Non-pigmented ciliary epithelial cell (primary cell): ENCODE measurements at places on chromosomes 6 and 20.

GRCh38 chr20:58405504-58406291 lies 16.7 kb downstream of the VAPB start:
- no peak for DNase-seq

DNA sequence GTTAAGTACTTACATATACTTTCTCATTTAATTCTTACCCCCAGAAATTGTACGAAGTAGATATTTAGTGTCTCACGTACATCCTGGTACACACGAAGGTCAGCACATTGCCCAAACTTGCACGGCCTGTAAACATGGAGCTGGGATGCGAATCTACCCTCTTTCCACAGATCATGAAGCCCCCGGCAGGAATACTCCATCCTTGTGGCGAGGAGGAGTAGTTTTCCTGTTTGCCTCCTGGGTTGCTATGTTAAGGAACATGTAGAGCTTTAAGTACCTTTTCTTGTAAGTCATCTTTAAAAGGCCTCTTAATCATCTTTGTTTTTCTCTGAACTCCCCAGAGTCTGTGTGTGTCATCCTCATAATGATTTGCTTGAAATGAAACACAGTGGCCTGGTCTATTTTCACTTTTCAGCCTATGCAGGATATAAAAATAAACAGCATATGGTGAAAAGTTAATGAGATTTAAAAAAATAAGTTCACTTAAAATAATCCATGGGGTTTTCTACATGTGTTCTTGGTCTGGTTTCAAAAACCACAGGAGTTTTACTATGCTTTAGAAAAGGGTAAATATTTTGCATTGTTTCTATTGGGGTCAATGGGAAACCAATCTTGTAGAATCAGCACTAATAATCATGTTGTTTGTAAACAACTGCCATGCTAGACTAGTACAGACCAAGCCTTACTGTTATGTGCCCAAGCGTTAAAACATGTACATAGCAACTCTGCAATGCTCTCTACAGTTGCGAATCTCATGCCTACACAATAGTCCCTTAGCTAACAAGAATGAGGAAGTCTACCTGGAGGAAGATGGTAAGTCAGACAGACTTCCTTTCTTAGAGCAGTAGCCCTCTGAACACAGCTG lies 9.3 kb upstream of the ARID1B start:
- DNase-seq: no peak

DNA sequence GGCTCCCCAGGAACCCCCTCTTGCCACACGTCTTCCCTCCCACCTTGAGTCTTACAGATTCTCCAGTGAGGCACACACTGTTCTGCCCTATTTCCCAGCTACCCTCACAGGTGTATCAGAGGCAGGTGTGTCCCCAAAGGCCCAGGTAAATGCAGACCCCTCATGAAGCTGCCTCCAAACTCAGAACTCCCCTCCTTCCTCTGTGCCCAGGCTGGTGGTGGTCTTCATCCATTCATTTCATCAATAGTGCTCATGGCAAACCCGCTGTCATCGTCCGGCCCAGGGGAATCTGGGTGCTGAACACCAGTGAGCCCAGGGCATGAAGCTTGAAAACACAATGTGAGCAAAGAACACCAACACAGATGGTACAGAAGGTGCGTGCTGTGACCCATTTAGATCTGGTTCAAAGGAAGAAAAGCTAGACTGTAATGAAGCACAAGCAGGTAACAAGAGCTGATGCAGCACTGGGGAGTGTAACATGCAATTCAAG lies 213.1 kb downstream of the SYNDIG1 start:
- DNase-seq: no peak

GRCh38 chr6:13431861-13432465 lies 55.4 kb downstream of the GFOD1 start:
- DNase-seq: no peak

- no peak for DNase-seq
Measured at GRCh38 chr6:20559924-20560551, 25.8 kb downstream of the CDKAL1 start.
